ENCODE measurements at places on chromosomes 16 and 17.
A peak's percentile ranks its signal among the peaks of the same experiment; 100 is the strongest.

DNA sequence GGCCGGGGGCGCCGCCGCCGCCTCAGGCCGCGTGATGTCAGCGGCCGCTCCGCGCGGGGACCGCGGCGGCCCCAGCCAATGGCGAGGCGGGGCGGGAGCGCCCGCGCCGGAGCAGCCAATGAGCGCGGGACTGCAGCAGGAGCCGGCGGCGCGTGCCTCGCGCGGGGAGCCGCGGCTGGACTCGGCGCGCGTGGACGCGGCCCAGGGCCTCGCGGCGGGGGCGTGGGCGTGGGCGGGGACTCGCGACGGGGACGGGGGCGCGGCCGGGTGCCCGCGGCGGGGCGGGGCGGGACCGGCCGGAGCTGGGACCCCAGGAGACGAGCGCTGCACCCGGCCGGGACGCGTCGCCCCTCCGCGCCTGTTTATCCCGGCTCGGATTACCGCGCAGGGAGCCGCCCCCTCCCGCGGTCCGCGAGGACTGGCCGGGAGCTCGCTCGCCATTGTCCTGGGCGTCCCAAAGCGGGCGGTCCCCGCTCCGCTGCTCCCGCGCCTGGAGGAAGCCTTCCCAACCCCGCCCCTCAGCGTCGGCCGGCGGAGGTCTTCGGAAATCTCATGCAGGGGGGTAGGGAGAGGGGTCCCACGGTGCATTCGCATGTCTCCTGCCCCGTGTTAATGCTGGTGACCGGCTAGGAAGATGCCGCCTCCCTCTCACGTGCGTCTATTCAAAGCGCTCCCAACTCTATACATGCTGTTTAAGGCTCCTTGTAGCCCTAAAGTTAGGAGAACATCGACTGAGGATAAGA lies at the start of gene RNF157:
RNF157 (minus strand) TSS at position 33 of the 743 bp plus-strand sequence. CDS start 253 bp downstream, outside the sequence.
- peak; percentile 91 for DNase-seq

DNA sequence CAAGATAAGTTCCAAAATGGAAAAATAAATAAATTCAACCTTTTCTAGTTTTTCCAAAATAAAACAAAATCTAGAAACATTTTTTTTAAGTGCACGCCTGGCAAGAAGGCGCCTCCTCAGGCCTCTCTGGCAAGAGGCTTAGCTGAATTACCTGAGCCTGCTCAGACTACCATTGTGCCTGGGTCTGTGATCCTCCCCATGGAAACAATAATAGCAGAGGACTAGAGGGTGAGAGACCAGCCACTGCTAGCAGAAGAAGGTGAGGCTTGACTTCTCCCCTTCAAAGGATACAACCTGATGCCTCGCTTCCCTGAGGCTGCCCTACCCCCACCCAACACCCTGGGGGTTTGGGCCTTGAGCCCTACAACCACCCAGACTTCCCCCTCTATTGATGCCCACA lies 14.8 kb downstream of the TERB1 start:
- DNase-seq = no peak

DNA sequence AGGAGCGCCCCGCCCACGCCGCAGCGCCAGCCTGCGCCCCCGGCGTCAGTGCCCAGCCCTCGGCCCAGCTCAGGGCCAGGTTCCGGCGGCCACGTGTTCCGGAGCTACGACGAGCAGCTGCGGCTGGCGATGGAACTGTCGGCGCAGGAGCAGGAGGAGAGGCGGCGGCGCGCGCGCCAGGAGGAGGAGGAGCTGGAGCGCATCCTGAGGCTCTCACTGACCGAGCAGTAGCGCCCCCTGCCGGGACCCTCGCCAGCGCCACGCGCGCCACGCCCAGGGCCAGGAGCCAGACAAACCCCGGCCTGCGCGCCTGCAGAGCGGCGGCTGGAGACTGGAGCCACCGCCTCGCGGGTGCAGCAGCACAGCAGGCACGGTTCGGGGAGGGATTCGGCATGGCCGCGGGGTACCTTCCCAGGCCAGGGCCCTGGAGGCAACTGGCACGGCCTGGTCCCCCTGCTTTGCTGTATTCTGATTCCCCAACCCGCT lies 9.3 kb downstream of the CORO6 start:
- DNase-seq = no peak

- peak; percentile 34 for DNase-seq
Measured at GRCh38 chr16:31458073-31458843, 1.0 kb upstream of the ARMC5 start.

- DNase-seq = no peak
Measured at GRCh38 chr17:50904518-50905459, 38.6 kb upstream of the TOB1 start.

DNA sequence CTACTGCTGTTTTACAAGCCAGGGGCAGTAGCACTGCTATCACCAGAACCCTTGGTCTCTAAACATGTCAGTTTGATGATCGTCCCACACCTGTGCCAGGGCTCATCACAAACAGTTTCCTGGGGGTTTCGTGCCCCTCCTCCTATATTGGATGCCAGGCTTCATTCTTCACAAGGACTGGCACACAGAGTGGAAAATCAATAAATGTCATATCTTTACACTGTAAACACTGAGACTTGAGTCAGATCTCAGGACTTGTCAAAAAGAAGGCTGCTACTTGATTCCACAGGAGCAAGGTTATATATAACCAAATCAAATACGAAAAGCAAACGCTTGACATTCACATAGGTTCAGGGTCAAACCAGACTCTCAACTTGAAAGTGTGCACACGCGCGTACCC lies 39.3 kb upstream of the CLEC18B start:
- no peak for DNase-seq

DNA sequence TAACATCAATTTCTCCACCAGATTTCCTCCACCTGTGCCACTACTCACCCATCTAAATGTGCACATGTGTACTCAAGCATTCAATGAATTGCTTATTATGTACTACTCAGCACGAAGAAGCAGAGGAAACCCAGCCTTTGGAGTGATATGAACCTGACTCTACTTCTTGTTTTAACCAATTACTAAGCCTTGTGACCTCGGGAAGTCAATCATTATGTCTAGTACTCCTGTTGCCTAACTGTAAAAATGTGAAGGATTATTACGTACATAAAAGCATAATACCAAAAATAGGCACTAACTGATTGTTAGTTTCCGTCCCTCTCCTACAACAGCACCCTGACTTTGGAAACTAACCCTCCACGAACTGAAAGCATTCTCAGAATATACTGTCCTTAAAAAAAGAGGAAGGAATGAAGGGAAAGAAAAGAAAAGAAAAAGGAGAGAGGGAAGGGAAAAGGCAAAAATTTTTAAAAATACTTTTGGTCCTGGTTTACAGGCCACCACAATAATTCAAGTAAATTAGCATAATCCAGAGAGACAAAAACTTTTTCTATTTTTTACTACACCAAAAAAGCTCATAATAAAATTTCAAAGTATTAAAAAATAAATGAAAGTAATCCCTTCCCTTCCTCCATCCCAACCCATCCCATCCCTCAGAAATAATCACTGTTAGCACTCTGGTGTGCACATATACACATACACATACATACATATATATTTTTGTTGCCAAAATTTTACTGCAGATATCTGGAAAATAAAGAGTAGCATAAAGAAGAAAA lies 53.6 kb downstream of the KANSL1 start:
- DNase-seq = no peak

DNA sequence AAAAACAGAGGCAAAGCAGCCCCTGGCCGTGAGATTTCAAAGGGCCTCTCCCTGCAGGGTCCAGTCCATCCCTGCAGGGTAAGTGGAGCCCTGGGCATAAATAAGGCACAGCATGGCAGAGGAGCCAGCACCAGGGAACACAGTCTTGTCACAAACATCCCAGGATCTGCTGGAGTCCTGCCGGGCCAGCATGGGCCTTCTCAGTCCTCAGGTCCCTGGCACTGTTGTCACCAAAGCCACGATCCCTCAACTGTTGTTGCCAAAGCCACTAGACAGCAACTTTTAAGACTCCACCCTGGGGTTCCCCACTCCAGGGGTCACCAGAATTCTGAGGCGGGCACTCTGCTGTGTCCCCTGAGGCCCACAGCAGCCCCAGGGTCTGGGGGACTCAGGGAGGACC lies 47.8 kb upstream of the BAHCC1 start:
- DNase-seq = no peak

DNA sequence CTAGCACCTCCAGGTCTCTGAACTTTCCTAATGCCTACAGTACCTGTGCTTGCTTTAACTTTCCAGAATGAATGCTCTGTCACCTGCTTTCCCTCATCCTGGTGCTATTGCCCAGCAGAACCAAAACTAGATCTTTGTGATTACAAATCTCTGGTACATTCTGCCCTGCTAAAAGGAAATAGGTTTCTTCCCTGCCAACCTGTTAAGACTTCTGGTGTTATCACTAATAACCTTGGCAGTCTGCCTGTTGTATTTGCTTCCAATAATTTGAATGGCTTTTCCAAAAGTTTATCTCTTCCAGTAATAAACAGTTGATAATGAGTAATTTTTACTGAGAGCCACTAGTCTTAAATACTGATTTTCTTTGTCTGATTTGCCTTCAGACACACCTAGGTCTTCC lies 15.4 kb downstream of the PDZD9 start:
- no peak for DNase-seq

Measured in urothelium cell line (cell line).